Cerebellar nuclear complex (tissue), 1 donor: ENCODE measurements at places on chromosomes 1 and 21.

DNA sequence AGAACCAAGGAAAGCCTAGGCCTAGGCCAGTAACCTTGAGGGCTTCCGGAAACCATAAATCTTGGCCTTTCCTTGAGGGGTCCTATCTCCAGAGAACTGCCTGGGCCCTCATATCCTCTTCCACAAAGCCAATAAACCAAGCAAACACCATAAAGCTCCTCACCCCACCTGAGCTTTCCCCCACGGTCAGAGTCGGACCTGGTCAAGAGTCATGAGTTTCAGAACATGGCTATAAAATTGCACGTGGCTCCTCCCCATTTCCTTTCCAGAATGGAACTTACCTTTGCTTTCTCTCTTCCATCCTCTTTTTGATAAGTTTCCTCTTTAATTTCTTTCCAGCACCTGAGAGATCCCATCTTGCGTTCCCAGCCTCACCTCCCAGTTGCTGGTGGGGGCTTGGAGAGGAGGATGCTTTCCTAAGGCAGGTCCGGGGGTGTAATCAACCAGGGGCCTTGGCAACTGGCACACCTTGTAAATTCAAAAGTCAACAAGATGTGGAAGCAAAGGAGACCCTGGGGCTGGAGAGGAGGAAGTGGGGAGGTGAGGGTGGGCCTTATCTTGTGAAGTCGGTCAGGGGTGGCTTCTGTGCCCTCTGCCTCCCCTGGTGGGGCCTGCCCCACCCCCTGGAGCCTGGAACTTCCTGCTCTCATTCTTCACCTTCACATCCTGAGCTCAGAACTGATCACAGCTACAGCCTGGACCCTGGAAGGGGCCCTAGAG lies 259.9 kb downstream of the FOXD2 start:
- no peak for DNase-seq

- no peak for DNase-seq
Observed at GRCh38 chr1:90782046-90782445, 64.9 kb upstream of the BARHL2 start.

DNA sequence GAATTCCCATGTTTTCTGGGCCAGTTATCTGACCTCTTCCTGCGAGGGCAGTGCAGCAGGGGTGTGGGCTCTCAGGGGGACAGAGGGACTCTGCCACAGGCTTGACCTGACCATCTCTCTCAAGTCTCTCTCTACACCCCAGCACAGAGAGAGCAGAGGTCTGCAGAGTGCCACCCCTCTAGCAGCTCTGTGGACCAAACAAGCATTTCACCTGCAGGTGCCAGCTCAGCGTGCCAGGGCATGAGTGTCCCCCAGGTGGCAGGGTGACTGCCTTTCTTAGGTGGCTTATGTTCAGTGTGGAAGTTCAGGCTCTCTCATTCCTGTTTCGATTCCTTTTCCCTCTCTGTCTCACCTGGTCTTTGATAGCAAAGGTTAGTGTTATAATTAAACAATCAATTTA lies 191.3 kb downstream of the CACNA1E start:
- DNase-seq = no peak

- no peak for DNase-seq
Observed at GRCh38 chr21:28387220-28387619, 605.5 kb downstream of the LTN1 start.

- peak; percentile 60 for DNase-seq
Observed at GRCh38 chr1:169109561-169110134, 3.2 kb downstream of the ATP1B1 start.

DNA sequence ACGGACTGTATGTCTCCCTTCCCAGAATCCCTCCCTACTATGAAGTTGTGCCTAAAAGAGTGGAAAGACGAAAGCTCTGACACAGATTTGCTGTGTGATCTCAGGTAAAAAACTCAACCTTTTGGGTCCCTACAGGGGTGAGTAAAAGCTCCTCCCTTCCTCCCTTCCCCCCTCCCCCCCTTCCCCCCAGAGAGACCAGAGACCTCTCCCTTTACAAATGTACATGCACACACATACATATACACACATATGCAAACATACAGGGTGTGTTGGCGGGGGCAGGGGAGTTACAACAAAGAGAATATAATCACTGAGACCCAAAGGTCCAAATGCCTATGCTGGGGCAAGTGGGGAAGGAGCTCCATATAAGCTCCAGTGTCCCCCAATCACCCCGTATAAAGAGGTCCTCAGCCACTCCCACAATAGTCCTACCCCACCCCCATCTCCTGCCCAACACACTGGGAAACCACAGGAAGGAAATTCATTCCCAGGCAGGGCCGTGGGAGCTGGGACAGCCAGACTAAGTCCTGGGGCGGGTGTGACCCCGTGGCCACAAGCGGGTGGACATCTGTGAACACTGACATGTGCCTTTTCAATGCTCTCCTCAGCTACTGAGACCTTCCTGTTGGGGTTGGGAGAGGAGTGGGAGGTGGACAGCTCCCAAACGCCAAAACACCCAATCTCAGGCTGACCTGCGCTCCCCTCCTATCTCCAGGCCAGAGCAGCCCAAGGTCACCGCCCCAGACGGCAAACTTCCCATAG lies 2.0 kb downstream of the MEF2D start:
- no peak for DNase-seq

DNA sequence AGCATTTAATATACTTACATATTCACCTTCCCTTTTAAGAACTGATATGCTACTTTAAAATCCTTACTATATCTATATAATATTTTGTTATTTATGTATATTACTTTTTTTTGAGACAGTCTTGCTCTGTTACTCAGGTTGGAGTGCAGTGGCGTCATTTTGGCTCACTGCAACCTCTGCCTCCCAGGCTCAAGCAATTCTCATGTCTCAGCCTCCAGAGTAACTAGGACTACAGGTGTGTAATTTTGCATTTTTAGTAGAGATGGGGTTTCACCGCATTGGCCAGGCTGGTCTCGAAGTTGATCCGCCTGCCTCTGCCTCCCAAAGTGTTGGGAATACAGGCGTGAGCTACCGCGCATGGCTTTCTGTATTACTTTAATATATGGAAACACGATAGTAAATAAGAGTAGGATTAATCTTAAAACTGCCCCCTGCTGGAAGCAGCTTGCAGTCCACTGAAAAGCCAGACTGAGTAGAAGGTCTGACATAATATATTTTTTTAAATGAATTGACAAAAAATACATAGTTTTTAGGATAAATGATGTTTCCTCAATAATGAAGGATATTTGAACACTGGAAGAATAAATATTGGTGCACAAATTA lies 24.4 kb downstream of the RCAN3 start:
- no peak for DNase-seq

- no peak for DNase-seq
Observed at GRCh38 chr1:222387007-222387814, 160.7 kb downstream of the HHIPL2 start.

GRCh38 chr1:45348966-45349677 lies 8.9 kb upstream of the MUTYH start:
- DNase-seq = peak; percentile 85

DNA sequence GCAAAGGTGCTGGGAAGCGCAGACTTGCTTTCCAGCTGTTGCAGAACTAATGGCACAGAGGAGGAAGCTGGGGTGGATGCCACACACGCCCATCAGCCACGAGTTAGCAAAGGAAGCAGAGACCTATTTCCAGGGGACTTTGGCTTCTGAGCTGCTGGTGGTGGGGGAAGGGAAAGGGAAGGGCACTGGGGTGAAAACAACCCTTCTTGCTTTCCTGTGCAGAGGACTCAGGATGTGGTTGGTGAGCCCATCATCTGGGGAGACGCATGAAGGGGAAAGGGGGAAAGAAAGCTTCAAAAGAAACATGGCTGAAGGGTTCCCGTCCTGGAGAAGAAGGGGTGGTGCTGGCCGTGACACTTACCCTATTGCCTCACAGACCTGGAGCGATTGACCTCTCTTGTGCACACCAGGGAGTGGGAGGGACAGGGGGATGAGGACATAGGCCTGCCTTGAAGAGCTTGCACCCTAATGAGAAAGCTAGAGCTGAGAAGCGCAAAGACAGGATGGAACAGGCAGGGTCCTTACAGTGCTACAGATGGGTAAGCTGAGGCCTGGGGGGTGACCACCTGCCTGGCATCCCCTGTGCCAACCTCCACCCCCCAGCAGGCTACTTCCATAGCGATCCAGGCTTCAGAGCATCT lies 140.8 kb upstream of the RAB4A start:
- DNase-seq = no peak

GRCh38 chr1:205939690-205940330 lies 3.4 kb downstream of the SLC26A9 start:
- no peak for DNase-seq

- DNase-seq = no peak
Observed at GRCh38 chr1:208122612-208123358, 121.4 kb downstream of the PLXNA2 start.

GRCh38 chr1:32345289-32345827 lies 9.3 kb upstream of the MARCKSL1 start:
- no peak for DNase-seq

GRCh38 chr1:44405798-44406736 lies 1.0 kb downstream of the RNF220 start:
- DNase-seq = no peak

DNA sequence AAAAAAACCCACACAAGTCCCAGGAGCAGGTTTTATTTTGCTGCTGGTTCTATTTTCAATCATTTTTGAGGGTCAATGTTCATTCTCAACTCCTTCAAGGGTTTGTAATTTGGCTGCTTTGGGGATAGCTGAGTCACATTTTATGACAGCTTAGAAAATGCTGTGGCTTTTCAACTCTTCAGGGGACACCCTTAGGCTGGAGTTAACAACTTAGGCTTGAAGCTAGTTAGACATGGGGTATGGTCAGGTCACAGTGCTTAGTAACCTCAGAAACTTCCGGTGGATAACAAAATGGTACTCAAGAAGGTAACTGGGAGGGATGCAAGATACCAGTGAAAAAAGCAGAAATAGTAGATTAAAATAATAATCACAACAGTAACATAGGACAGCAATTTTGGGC lies 308.8 kb downstream of the HHIPL2 start:
- DNase-seq = no peak

DNA sequence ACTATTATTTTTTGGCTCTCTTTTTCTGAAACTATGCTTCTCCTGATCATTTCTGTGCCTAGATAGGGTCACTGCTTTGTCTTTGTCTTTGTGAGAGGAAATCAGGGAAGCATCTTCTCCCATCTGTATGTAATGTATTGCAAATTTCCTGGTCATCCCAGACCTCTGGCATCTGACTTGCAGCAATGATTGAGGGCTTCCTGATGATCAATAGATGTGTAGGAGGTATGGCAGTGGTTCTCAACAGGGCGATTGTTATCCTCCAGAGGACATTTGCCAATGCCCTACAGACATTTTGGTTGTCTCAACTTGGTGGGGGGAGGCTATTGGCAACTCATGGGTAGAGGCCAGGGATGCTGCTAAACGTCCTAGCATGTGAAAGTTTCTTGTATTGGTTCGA lies 64.7 kb downstream of the RGL1 start:
- no peak for DNase-seq
